Germinal center (tissue), 1 donor: ENCODE measurements at places on chromosomes 3 and 15.

- no peak for DNase-seq
These were observed 52.5 kb downstream of the KLF15 start for GRCh38 chr3:126304704-126305103.

- no peak for DNase-seq
These were observed 28.1 kb upstream of the CYP11A1 start for GRCh38 chr15:74395319-74396145.

- DNase-seq, result no peak
These were observed 21.1 kb upstream of the BDH1 start for GRCh38 chr3:197576838-197577237.

- no peak for DNase-seq
These were observed 60.6 kb upstream of the RPL35A start for GRCh38 chr3:197889204-197889930.

GRCh38 chr3:138369151-138369900 lies 20.9 kb downstream of the MRAS start:
- DNase-seq, result no peak

- DNase-seq, result no peak
These were observed 465.3 kb upstream of the AGTR1 start for GRCh38 chr3:148232389-148232788.

DNA sequence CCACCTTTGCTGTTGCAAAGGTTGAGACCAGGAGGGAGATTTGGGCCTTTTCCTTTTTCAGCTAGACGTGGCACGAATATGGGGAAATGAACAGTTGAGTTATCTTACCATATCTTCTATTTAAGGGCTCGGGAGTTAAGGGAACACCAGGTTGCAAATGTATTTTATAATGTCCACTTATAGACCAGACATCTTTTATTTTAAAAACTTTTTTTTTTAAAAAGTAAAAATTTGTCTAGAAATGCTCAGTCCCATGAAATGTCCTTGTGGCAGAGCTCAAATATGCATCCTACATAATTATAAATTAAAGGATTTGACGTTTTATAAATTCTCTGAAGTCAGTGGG lies 103.6 kb upstream of the VEPH1 start:
- DNase-seq, result no peak

DNA sequence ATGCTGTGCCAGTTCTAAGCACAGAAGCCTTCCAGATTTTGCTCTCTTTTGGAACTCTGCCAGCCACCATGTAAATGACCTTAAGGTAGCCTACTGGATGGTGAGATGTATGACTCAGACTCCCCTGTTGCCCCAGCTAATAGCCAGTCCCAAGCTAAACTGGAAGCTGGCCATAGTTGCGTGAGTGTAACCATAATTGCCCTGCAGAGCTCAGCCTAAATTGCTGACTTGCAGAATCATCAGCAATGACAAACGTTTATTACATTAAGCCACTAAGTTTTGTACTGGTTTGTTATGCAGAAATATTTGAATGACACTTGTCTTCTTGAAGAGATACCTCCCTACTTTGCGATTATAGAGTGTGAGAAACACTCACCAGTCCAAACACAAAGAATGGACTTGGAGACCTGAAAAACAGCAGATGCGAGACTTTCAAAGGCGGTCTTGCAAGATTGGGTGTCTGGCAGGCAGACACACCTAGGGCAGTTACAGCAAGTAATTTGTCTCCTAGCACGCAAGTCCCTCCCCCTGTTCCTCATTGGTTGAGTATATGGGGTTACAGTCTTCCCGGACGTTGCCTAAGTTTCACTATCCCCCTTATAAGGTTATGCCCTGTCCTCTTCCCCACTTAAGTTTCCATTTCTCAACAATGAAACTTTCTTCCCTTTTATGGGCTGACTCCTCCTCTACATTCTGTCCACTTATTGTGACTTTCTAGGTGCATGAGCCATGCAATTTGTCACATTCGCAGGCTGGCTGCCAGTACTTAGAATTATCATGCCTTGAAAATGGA lies 83.6 kb upstream of the XCR1 start:
- DNase-seq, result no peak

DNA sequence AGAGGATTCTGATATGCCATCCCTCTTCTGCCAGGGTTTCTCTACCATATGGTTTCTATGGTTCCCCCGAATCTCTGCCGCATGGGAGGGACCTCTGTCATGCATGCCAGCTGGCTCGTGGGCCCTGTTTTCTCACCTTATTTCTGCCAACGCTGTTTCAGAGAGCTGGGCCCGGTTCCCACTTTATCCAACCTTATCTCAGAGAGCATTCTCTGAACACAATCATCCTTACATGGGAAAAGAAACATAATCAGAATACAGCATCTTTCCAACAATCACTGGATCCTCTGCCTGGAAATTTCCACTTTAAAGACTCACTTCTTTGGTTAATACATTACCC lies 234.5 kb upstream of the ZBTB20 start:
- no peak for DNase-seq

GRCh38 chr3:117756563-117756962 lies 1047.0 kb downstream of the TUSC7 start:
- no peak for DNase-seq

- DNase-seq, result no peak
These were observed 27.3 kb upstream of the GPR160 start for GRCh38 chr3:170010498-170010897.

- DNase-seq, result no peak
These were observed 15.2 kb upstream of the ACTC1 start for GRCh38 chr15:34810443-34811129.

GRCh38 chr15:95604634-95605036 lies 725.9 kb upstream of the NR2F2 start:
- DNase-seq, result no peak

DNA sequence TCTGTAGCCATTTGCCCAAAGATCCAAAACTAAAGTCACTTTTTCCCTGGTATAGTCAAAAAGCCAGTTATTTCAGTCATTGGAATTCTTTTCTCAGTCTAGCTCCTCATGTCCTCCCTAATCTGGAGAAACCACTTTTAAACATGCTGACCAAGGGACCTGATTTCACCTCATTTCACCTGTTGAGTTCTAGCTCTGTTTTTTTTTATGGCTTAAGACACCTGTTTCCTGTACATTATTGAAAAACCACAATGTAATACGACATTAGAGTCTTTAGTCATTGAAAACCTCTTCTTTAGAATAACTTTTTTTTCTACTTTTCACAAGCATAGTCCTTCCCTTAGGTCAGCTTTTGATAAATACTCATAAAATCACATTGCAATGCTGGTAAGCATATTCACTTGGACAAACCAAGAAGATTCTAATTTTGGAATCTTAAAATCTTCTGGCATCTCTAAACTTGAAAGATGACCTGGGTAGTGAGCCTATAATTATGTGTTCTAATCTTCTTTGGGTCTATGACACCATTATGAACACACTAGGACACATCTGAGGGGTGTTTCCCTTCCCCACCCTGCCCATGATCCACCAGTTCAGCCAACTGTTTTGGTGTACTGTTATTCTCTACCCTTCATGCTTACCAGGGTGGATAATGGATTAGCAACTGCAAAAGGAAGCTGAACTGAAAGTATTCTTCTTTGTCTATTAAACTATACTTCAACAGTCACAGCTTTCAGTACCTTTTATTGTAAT lies 103.5 kb upstream of the FXR1 start:
- DNase-seq, result no peak

DNA sequence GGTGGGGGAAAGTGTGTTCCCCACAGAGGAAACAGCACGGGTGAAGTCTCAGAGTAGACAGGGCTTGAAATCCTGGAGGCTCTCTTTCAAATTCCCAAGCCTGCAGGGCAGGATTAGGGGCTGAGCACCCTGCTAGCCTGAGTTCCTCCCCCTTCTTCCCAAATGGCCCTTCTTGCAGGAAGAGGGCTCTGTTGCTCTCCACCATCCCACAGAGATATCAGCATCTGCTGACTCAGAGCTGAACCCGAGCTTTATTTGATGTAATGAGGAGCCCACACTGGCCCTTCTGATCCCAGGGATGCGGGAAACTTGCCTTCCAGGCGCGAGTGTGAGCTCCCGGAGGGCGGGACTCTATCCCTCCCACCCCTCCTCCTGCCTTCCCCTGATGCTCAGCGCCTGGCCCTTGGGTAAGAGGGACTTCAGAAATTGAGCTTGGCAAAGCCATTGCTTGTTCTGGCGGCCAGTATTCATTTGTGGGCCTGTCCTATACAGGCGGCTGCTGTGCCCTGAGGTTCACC lies 1.4 kb upstream of the STRA6 start:
- no peak for DNase-seq

DNA sequence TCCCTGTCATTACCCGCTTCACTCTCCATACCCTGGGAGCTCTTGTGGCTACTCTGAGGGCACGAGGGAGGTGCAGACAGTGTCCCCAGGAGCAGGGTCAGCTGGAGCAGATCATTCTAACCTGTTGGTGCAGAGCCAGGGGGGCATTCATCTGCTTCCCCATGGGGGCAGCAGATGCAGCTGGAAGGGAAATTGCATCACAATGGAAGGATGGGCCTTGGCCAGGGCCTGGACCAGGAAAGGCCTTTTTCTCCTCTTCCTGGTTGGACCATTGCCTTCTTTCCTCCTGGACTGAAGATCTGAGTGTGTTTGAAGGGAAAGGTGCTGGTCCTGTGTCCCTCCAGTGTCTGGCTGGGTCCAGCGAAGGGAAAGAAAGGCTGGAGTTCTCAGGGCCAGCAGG lies 55.7 kb downstream of the EPHB1 start:
- DNase-seq, result no peak

GRCh38 chr3:49779358-49780079 lies 6.8 kb downstream of the IP6K1 start:
- DNase-seq, result no peak

DNA sequence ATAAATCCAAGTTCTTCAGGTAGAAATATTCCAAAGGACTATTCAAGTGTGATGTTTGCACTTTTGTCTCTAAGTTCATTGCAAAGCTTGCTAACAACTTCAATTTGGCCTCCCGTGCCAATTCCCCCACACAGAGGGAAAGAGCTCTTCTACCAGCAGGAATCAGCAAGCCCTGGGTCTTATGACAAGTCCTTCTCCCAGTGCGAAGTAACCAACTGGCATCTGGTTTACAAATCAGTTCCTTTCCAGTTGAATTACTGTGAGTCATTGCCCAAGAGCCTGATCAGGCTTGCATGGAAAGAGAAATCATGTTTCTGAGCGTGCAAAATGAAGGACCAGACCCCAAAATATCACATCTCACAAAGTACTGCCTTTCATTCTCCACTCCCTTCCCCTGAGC lies 62.7 kb upstream of the SLCO3A1 start:
- DNase-seq, result no peak

- DNase-seq, result no peak
These were observed 6.4 kb upstream of the ERICH6 start for GRCh38 chr3:150710097-150710496.

- DNase-seq, result no peak
These were observed 209.3 kb upstream of the ROPN1 start for GRCh38 chr3:124201226-124201625.

GRCh38 chr3:41200669-41201021 lies 1.3 kb downstream of the CTNNB1 start:
- peak; percentile 5 for DNase-seq

DNA sequence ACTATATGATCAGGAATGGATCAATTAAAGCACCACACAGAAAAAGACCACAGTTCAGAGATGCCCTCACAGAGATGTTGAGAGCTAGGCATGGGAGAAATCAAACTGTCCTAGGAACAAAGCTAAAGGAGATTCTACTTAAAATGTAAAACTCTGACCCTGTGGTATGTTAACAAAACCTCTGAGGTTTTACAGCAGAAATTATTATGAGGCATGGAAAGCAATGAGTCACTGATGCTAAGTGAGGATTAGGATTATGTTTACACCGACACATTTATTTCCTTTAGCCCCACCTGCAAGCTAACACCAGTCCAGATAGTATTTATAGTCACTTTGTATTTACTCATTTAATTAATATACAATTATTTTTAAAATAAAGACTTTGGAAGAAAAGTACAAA lies 1242.2 kb downstream of the OTOL1 start:
- DNase-seq, result no peak

- DNase-seq, result no peak
These were observed 61.3 kb downstream of the PPARG start for GRCh38 chr3:12349895-12350811.

- peak; percentile 84 for DNase-seq
These were observed 25.1 kb downstream of the C3orf18 start for GRCh38 chr3:50542177-50543034.

DNA sequence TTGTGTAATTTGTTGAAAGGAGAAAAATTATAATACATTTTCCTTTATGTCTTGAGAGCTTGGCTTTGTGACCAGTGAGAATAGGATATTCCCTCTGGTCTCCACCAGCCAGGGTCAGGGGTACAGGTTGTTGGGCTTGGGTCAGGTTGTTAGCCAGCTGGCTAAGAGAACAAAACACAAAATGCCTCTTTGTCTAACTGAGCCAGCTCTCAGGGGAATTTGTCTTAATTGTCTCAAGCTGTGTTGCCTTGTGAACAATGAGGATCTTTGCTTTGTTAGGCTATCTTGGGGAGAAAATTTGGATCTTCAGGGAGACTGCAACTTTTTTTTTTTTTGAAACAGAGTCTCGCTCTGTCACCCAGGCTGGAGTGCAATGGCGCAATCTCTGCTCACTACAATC lies 17.7 kb upstream of the GK5 start:
- DNase-seq, result no peak

GRCh38 chr3:12336099-12336498 lies 47.2 kb downstream of the PPARG start:
- DNase-seq, result no peak

DNA sequence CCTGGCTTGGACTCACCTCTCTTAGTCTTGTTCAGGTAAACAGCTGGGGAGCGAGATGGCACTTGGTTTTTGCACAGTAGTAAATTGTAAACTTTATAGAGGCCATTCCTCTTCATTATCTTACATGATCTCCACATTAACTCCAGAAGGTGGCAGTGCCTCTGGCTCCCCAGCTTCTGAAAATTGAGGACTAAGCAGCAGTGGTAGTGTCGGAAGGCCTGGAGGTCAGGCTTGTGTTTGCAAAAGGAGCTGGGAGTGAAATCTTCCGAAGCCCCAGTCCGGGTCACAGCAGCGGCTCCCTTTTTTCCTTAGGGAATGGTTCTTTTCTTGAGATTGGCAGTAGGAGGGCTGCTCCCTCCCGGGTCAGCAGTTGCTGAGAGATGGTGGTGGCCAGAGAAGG lies 85.7 kb downstream of the FNDC3B start:
- DNase-seq, result no peak

- DNase-seq, result no peak
These were observed 12.4 kb upstream of the FGF7 start for GRCh38 chr15:49410641-49411040.

DNA sequence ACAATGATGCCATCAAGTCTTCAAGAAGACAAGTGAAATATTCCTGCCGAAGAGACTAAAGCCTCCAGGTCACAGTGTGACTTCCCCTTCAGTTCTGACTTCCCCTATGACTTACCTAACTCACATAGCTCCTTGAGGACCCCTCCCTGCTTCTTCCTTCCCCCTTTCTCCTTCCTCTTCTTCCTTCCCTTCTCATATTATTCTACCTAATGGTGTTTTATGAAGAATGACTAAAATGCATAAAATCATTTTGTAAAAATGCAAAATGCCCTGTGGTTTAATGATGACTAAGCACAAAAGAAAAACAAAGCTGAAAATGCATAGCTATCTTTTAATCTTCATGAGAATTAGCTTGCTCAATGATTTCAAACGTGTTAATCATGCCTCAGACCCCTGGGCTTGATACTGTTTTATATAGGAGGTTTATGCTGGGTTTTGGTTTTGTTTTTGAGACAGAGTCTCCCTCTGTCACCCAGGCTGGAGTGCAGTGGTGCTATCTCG lies 26.1 kb upstream of the TM4SF4 start:
- DNase-seq, result no peak

GRCh38 chr3:22685597-22685996 lies 517.5 kb upstream of the UBE2E2 start:
- DNase-seq, result no peak

GRCh38 chr3:148408667-148409066 lies 289.0 kb upstream of the AGTR1 start:
- DNase-seq, result no peak

- no peak for DNase-seq
These were observed 133.6 kb upstream of the ABHD17C start for GRCh38 chr15:80561500-80561899.
